Stimulated activated CD8-positive, alpha-beta memory T cell treated with anti-CD3 and anti-CD28 coated beads, Interleukin-4, amount 100 ng/mL, for 1 hour (primary cell): ENCODE measurements at places on chromosomes 6 and 20.

GRCh38 chr20:47782076-47782475 is 3.2 kb downstream of the SULF2 start:
- no peak for DNase-seq

DNA sequence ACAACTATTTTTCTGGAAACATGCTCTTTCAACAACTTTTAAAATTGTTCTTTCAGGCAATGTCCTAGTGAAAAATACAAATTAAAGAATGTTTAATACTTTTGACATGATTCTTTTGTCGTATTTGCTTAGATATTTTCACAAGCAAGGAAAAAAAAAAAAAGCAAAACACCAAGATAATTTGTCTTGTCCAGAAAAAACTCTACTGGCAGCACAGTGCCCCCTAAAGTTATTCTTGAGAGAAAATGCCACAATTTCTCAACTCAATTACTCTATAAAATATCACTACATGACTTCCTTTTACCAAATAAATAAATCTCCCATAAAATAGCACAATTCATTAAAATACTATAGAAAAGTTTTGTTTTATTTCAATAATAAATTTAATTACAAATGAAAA is 652.5 kb upstream of the EPHA7 start:
- no peak for DNase-seq

- DNase-seq = no peak
Observed at GRCh38 chr20:44587035-44587980, 4.9 kb downstream of the PKIG start.

GRCh38 chr20:47262365-47263013 is 94.0 kb downstream of the ZMYND8 start:
- no peak for DNase-seq

GRCh38 chr6:152263582-152263981 is 373.6 kb downstream of the SYNE1 start:
- no peak for DNase-seq

DNA sequence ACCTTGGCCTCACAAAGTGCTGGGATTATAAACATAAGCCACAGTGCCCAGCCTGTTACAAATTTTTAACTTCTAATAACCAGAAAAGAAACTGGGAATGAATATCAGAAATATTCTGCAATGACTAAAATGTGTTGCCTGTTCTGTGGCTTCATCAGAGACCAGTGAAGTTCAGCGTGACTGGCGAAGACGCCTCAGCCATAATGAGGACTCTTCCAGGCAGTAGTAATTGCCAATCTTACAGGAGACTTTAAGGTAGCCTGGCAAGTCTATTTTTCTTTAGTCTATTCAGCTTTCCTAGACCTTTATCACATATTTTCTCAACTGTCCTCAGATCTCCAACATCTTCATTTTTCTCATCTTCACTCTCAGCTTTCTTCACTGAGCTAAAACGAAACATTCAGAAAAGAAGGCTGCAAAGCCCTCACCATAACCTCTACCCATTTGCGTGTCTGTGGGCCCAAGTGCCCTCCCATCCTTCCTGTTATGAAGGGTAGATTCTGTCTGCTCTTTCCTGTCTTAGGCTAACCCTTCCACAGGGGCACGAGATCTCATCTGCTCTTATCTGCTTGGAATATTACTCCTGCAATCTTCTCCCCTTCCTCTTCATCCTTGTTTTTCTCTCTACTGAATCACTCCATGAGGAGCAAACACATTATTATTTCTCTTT is 42.0 kb upstream of the OLIG3 start:
- DNase-seq = no peak

GRCh38 chr6:86010915-86011786 is 368.5 kb upstream of the SYNCRIP start:
- DNase-seq = no peak

DNA sequence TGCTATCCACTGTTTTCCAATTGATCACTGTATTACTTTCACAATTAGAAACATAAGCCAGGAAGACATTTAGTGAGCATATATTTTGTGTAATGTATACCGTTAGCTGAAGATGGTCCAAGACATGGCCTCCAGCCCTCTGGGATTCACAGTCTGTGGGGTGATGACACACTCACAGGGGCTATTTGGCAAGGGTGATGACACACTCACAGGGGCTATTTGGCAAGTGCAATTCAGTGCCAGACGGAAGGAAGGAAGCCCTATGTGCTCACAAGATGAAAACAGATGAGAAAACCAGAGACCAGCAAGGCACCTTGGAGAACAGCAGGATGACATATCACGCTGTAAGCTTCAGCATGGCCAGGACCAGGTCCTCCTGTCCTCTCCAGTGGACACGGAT is 183.7 kb downstream of the MBOAT1 start:
- no peak for DNase-seq

DNA sequence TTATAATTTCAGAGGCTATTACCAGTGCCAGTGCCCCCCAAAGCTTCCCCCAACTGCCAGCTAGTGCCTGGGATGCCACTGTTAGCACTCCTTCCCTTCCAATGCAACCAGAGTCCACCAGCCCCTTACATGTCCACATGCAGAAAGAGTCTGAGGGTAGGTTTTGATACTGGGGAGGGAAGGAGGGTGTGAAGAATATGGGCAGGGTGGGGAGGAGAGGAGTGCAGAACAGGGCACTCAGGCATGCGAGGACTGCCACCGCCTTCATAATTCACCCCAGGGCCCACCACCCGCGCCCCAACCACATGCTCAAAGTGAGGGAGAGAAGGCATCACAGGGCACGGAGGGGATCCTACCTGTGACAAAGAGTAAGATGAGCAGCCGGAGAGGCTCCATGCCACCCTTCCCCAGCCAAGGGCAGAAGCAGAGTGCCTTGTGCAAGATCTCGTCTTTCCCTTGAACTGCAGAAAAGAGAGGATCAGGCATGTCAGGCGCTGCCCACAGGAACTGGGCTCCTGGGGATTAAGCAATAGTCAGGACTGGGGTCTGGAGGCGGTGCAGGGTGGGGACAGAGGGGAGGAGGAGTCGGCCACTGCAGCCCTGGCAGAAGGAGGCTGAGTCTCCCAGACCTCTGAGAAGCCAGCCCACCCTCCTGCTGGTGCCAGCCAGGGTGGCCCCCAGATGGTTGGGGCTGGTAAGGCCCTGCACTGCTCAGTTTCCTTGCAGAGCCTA is at the start of gene TREM2:
TSS of gene TREM2 (minus strand) at position 430 of the 732 bp plus-strand sequence. CDS start at position 396, 34 bp downstream.
- DNase-seq = no peak

- DNase-seq = no peak
Observed at GRCh38 chr6:75759207-75759606, 10.2 kb downstream of the MYO6 start.

- DNase-seq = no peak
Observed at GRCh38 chr20:57774951-57775350, 65.1 kb upstream of the PMEPA1 start.

DNA sequence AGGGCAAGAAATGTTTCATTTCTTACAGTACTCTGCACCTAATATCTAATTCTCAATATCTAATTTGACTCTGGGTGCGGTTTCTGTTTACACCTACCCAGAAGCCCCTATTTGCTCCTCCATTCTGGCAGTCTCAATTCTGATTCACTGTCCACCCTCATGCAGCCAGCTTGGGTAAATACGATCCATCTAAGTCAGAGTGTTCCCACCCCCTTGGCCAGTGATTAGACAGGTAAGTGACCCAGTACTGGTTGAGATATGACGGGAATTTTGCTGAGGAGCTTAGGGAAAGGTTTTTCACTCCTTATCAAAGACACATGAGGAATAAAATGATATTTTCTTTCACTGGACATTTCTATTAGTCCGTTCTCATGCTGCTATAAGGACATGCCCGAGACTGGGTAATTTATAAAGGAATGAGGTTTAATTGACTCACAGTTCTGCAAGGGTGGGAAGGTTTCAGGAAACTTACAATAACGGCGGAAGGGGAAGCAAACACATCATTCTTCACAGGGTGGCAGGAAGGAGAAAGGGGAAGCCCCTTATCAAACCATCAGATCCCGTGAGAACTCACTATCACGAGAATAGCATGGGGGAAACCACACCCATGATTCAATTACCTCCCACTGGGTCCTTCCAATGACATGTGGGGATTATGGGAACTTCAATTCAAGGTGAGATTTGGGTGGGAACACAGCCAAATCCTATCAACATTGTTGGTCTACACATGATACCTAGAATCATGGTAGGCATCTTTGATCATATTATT is 29.4 kb downstream of the GLO1 start:
- no peak for DNase-seq

DNA sequence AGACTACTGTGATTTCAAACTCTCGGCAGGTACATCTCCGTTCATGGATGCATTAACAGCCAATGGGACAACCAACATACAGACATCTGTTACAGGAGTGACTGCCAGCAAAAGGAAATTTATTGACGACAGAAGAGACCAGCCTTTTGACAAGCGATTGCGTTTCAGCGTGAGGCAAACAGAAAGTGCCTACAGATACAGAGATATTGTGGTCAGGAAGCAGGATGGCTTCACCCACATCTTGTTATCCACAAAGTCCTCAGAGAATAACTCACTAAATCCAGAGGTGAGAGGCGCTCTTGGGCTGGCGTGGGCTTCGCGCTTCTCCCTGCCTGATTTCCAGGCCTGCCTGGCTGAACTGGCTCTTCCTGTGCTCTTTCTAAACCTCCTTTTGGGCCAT is 68.4 kb downstream of the RPP40 start:
- no peak for DNase-seq

- no peak for DNase-seq
Observed at GRCh38 chr6:159002432-159003155, 2.6 kb upstream of the RSPH3 start.

- no peak for DNase-seq
Observed at GRCh38 chr6:109311471-109311870, 70.8 kb downstream of the CD164 start.

DNA sequence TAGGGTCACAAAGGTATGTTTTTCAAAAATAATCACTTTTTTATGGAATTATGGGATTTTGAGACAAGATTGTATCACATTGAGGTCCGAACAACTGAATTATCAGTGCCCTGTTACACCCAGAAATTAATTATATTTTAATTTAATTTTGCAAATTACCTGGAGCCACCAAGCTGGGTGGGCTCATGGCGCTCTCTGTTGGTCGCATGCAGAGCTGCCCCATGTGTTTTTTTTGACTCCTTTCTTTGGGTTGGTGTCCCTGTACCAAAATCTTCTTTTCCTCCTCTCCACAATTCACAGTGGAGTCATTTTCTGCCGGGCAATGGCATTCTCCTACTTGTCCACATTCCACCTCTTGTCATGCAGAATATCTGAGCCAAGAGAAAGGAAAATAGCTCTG is 38.9 kb upstream of the FRMD1 start:
- no peak for DNase-seq

DNA sequence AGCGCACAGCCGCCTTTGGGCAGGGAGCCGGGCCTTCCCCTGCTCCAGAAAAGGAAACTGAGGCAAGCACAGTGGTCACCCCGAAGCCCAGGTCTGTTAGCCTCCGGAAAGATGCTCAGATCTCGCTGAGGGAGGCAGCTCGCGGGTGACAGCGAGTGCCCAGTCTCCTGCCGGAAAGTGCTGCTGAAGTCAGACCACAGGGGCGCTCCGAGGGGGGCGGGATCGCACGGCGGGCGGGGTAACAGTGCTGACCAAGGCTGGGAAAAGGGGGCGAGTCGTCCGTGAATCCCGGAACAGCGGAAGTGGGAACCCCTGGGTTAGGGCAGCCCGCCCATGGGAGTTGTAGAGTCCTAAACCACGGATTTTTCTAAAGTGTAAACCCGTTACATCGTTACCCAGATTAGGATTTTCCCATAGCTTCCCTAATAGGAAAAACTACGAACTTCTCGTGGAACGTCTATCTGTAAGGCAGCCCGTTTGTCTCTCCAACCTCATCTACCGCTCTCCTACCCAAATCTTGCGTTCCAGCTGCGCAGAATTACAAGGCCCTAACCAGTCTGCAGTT is 504 bp downstream of the VPS16 start:
- no peak for DNase-seq

GRCh38 chr6:27066802-27067201 is 180.7 kb upstream of the PRSS16 start:
- no peak for DNase-seq

GRCh38 chr6:35218021-35218420 is 4.3 kb downstream of the SCUBE3 start:
- no peak for DNase-seq

DNA sequence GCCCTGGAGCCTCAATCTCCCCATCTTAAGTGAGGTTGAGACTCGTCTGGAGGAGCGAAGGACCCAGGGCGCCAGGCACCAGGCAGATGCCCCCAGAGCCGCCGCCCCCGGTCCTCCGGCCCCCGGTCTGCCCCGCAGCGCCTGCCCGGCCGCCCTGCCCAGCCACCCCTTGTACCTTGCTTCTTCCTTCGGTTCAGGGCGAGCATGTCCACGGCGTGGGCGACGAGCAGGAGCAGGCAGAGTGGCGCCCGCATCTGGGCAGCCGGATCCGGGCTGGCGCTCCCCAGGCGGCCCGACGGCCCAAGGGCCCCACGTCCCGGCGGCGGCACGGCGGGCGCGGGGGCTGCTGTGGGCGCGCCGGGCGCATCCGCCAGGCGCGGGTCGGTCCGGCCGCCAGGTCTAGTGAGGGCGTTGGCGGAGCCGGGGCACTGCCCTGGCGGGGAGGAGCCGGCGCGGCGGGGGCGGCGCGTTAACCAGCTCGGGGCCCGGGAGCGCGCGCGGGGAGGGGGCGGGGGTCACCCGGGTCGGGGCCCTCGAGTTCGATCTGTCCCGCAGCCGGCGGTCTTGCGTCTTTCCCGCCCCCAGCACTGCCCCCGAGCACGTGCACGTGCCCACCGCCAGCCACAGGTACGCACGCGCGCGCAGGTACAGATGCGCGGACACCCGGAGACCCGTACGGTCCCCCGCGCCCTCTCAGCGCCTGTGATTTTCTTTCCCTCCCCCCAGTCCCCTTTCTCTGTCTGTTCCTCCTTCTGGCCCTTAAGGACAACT is at the start of gene RSPO4:
TSS of gene RSPO4 (minus strand) at position 401 of the 771 bp plus-strand sequence. CDS start at position 254, 147 bp downstream.
- DNase-seq = no peak

DNA sequence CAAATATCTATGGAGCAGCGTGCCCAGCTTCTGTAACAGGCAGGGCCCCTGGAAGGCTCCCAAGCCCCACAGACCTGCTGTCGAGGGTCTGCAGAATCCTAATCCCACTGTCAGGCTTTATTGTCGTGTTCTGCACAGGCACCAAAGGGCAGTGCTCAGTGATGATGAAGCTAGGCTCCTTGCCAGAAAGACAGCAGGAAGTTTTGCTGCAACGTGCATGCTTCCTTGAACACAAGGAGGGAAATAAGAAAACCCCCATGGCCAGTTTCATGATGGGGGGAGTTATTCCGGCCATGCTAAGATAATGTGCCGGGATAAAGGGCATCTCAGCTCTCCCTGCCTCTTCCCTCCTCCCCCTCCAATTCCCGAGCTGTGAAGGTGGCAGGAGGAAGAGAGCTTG is 109.4 kb upstream of the KCNG1 start:
- no peak for DNase-seq

DNA sequence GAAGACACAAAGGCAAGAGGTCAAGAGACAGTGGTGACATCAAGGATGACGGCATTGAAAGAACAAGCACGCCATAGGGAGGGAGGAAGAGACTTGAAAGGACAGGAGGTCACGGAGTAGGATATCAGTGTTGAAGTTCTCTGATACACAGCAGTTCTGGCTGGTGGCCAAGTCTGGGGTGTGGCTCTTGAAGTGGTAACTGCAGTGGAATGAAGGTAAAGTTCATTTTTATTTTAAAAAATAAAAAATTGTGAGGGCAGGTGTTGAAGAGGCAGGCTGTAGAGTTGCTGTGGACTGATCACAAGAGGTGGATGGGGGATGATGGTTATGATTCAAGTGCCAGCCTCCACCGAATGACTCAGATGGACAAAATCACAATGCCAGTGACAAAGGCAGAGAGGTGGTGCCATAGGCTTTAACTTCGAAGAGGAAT is 53.2 kb upstream of the BMP2 start:
- no peak for DNase-seq

GRCh38 chr20:37090407-37090806 is 5.4 kb downstream of the RBL1 start:
- DNase-seq = no peak

- no peak for DNase-seq
Observed at GRCh38 chr6:119628691-119629594, 279.4 kb upstream of the MAN1A1 start.
